ENCODE measurements at places on chromosomes 1 and 21.

DNA sequence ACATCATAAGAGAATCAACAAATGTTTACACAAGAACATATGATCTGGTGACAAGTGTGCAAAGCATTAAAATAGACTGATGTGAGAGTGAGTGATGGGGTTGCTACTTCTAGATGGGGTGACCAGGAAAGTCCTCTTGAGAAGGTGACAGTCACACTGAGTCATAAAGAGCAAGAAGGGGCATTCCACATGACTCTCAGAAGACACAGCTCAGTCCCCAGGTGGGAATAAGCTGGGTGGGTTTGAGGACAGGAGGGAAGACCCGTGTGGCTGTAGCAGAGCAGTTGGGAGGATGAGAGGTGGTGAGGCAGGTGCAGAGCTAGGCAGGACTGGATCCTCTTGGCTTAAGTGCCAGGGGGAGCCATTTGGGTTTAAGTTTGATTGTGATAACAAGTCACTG is 53.1 kb downstream of the TNR start:
- DNase-seq = no peak

- DNase-seq = no peak
These were observed 78.2 kb downstream of the SNX7 start for GRCh38 chr1:98739762-98740161.

GRCh38 chr1:230791986-230792564 is 44.9 kb downstream of the CAPN9 start:
- DNase-seq = no peak

DNA sequence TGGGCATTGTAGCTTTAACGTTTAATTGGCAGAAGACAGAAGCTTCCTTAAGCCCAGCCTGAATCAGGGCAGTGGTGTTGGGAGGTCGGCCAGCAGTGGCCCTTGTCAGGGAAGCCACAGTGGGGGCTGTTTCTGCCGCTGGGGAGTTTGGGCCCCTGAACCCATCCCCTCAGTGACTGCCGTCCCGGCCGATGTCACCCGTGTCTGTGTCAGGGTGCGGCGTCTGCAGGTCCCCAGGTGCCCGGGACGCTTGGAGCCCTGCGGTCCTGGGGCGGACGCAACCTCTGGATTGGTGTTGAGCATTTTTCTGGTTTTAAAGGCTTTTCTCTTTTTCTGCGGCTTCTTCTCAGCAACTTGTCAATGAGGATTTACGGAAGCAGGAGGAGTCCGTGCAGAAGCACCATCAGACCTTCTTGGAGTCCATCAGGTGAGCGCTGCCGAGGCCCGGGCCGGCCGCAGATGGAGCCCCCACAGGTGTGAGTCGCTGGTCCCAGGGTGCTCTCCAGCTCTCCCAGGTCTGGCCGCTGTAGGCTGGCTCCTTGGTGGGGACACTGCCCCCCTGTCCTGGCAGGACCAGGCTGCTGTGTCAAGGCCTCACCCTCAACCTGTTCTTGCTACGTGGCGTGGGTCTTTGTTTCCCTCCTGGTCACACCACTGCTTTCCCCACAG is 2.3 kb downstream of the ATAD3C start:
- DNase-seq = no peak

- no peak for DNase-seq
These were observed 207.2 kb upstream of the KIAA0040 start for GRCh38 chr1:175399795-175400194.

GRCh38 chr1:50970931-50971582 is 1.0 kb downstream of the CDKN2C start:
- DNase-seq = no peak

GRCh38 chr1:200668514-200669313 is 993 bp downstream of the DDX59 start:
- DNase-seq = no peak

DNA sequence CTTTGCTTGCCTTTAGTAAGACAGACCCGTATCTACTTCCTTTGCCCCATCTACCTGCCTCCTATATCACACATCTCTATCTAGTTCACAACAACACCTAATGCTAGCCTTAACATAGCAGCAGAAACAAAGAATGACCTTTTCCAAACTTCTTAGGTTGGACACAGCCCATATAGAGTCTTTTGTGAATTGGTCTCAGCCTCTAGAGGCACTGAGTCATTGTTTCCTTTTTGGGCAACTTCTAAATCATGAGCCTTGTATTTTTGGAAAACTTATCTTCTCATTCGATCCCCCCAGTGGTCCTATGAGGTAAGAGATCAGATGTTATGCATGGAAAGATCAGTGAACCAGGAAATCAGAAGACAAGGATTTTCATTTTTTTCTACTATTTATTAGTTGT is 679.4 kb upstream of the USP24 start:
- no peak for DNase-seq

- DNase-seq = no peak
These were observed 322.7 kb upstream of the DUSP10 start for GRCh38 chr1:222064388-222065211.

GRCh38 chr1:64664299-64664698 is 80.6 kb upstream of the RAVER2 start:
- DNase-seq = no peak

DNA sequence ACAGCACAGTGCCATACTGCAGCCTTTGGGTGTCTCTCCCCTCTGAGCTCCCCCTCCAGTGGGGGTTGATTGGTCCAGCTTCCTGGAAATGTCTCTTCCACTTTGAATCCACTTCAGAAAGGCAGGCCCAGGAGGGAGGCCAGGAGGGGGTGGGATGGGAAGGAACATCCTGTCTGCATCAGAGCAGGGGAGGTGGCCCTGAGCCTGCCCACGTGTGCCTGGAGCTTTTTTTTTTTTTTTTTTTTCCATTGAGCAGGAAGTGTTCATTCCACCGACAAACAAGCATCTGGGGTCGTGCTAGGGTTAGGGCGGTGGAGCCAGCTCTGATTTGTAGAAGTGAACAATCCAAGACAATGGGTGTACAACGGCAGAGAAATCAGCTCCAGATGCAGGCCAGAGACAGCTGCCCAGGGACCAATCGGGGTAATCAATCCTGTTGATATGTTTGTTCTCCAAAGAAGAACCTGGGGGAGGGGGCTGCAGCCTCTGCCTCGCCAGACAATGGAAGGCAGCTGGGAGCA is 93.3 kb downstream of the SSBP3 start:
- no peak for DNase-seq

DNA sequence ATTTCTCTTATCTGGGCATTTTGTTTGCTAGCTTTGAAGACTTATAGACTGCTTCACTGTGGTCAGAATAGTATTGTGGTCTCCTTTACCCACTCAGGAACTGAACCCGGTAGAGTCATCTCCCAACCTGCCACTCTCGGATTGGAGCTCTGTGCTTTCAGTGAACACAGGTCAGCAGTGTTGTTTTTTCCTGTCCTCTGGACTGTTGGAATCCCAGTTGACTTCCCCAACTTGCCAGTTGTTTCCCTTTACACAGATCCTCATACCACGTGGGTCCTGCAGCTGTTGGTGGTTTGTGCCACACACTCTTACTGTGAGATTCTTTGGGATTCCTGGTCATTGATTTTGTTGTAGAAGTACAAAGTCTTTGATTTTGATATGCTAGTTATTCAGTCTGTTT is 214.1 kb downstream of the DYRK1A start:
- no peak for DNase-seq

DNA sequence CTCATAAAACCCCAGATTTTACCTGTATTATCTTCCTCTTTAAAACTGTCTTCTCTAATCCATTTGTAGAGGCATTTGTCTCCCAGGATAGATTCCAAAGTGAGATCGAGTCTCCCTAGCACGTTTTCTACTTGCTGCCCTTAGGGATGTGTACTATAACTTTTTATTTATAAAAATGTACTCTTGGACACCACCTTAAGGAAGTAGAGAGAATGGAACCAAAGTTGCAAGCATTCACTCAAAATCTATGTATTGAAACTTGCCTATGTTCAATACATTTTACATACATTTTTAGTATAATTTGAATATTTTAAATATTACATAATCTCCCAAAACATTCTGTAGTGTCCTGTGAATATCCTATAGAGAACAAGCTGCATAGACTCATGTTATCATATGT is 842 bp upstream of the SPRR2A start:
- no peak for DNase-seq

- DNase-seq = no peak
These were observed 154.6 kb downstream of the PLA2G4A start for GRCh38 chr1:186983327-186983726.

GRCh38 chr1:202625416-202626360 is 84.6 kb downstream of the SYT2 start:
- peak; percentile 38 for DNase-seq

Data from central memory CD4-positive, alpha-beta T cell (primary cell).